Stimulated activated CD4-positive, alpha-beta T cell treated with anti-CD3 and anti-CD28 coated beads, Interleukin-15, amount 100 ng/mL, for 1 hour (primary cell): ENCODE measurements at places on chromosomes 4 and X.

DNA sequence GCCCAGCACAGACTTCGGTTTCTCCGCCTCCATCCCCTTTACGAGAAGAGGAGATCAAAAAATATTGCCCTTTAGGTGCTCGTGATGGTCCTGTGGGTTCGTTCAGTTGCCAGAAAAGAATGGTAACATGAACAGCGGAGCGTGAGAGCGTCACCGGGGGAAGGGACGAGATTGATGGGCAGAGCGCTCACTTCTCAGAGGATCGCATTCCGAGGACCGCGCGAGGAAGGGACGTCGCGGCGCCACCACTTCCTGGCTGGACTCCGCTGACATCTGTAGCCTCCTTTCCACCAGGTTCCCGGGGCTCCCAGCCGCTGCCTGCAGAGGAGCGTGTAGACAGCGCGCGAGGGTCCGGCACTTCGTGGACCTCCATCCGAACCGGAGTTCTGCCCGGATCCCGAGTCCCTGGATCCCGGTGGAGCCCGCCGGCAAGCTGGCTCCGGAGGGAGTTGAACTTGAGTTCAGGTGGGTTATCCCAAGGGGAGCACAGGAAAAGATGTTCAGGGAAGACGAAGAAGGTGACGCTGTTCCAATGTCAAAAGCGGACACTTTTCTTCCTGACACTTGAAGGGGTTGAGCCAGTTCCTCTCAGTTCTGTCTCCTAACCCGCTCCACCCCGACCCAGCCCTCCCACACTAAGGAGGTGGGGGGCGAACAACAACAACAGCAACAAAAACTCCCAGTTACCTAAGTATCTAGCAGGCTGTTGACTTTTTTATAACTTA is 484 bp downstream of the GALNTL6 start:
- no peak for DNase-seq

DNA sequence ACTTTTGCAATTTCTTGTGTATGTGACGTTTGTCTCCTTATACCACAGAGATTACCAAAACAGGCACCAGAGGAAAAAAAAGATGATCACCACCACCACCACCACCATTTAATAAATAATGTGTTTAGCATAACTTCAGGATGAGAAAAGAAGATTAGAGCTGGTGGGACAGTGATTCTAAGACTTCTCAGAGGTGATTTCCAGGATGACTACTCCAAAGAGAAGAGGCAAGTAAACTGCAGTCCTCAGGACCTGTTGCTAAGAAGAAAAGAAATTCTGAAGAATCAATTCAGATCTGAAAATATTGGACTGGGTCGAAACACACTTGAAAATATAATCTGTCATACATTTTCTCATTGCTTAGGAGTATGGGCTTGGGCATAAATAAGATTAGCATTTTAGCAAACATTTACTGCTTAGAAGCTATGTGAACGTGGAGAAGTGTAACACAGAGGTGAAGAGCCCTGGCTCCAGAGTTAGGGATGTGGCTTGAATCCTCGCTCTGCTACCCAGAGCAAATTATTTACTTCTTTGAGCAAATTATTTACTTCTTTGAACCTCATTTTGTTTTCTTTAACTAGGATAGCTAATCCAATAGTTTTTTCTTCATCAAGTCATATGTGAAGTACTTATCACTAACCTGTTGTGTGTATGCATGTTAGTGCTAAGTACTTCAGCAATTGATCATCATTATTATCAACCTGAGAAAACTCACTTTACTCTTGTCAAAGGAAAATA is 10.5 kb upstream of the YTHDC1 start:
- DNase-seq, result no peak

DNA sequence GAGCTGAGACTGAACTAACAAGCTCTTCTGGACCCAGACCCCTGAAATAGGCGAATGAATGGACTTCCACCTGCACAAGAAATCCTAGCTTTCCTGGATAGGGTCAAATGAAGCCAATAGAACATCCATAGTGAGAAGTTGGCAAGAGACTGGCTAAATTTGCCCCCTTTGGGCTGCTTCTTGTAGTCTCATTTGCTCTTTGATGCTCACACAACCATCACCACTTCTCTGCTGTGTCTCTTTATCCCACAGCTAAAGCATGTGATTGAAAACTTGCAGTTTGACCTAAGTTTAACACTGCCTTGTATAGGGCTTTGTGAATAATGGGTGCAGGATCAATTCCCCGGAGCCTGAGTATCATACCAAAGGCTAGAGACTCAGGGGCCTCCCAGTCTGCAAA is 38.2 kb downstream of the NLGN3 start:
- no peak for DNase-seq

GRCh38 chr4:2246384-2247127 is 4.6 kb upstream of the HAUS3 start:
- no peak for DNase-seq

DNA sequence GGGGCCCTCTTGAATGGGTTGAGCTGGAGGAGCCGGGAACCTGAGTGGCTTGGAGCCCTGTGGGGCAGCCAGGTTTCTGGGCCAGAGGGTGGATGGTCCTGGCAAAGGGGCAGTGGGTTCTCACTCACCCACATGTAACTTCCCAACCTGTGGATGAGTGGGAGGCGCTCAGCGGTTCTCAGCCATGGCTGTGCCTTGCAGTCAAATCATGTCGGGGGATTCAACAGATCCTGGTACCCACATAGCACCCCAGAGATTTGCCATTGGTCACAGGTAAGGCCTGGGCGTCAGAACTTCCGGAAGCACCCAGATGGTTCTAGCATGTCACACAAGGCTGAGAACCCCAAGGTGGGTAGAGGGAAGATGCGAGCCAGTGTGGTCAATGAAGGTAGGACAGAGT is 21.9 kb upstream of the CLCN4 start:
- no peak for DNase-seq

- no peak for DNase-seq
Measured at GRCh38 chr4:129455482-129455881, 359.5 kb downstream of the C4orf33 start.

- DNase-seq, result no peak
Measured at GRCh38 chr4:150867148-150867547, 147.9 kb downstream of the LRBA start.
